ENCODE measurements at places on chromosomes 7 and 10.
A peak's percentile ranks its signal among the peaks of the same experiment; 100 is the strongest.

GRCh38 chr7:79298145-79298760, 155.2 kb downstream of the MAGI2 start:
- H3K27me3 ChIP-seq: peaks cover 1% of the 10 kb centered on the region
- DNase-seq: no peak
- no peaks in the 10 kb centered on the region for H3K4me1 ChIP-seq
- H3K36me3 ChIP-seq: no peaks in the 10 kb centered on the region

GRCh38 chr7:134948736-134949135, 37.6 kb upstream of the AGBL3 start:
- no peak for DNase-seq
- no peak overlapping the region for H3K27ac ChIP-seq
- H3K27me3 ChIP-seq: no peaks in the 10 kb centered on the region
- H3K4me1 ChIP-seq: peaks cover 10% of the 10 kb centered on the region
- H3K36me3 ChIP-seq: no peaks in the 10 kb centered on the region

- no peaks in the 10 kb centered on the region for H3K4me1 ChIP-seq
- no peaks in the 10 kb centered on the region for H3K27me3 ChIP-seq
Observed at GRCh38 chr7:74375726-74376220, 77.9 kb upstream of the GTF2IRD1 start.

GRCh38 chr10:76885816-76886215, 751.8 kb downstream of the KCNMA1 start:
- peaks cover 7% of the 10 kb centered on the region for H3K4me1 ChIP-seq
- H3K4me3 ChIP-seq: no peak overlapping the region
- DNase-seq: no peak
- no peak overlapping the region for H3K27ac ChIP-seq
- H3K36me3 ChIP-seq: no peaks in the 10 kb centered on the region

DNA sequence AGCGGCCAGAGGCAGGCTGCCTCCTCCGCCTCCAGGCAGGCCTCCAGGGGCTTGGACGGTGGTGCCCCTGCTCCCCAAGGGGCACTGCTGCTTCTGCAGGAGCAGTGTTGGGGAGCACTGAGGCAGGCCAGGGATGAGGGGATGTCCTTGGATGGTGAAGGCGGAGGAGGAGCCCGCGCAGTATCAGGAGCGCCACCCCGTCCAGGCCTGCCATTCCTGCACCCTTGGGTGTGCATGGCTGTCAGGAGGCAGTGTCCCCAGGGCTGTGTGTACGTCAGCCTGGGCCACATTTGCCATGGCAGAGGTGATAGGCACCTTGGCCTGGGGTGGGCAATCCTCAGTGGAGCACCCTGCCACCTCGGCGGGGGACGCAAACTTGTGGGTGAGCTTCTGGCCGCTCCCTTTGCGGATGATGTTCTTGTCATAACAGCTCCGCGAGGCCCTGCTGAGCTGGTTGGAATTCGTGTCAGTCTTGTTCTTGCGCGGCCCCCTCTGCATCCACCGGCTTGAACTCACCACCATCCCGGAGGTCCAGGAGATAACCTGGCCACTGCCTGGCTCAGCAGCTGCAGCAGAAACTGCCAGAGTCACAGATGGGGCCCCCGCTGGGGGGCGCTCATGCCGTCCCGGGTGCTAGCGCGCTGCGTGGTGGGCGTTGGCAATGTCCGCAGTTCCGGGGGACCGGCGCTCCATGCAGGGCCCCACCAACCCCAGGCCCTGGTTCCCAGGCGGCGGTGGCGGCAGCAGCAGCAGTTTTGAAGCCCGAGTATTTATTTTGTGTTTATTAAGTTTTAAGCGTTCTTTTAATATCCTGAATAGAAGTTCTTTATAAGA, 182.3 kb upstream of the ADCY1 start:
- H3K4me3 ChIP-seq: no peak overlapping the region
- H3K27me3 ChIP-seq: peaks cover 12% of the 10 kb centered on the region

GRCh38 chr10:100347568-100348195, 649 bp downstream of the SCD start:
- H3K4me3 ChIP-seq: peak overlapping the region; percentile 92
- peaks cover 48% of the 10 kb centered on the region for H3K4me1 ChIP-seq
- H3K36me3 ChIP-seq: peaks cover 19% of the 10 kb centered on the region
- DNase-seq: no peak

- H3K4me1 ChIP-seq: peaks cover 2% of the 10 kb centered on the region
- H3K27ac ChIP-seq: no peak overlapping the region
- H3K36me3 ChIP-seq: no peaks in the 10 kb centered on the region
- H3K27me3 ChIP-seq: peaks cover 45% of the 10 kb centered on the region
Observed at GRCh38 chr7:21256310-21256877, 171.5 kb upstream of the SP4 start.

- no peaks in the 10 kb centered on the region for H3K4me1 ChIP-seq
- no peak overlapping the region for H3K27ac ChIP-seq
- no peaks in the 10 kb centered on the region for H3K27me3 ChIP-seq
- H3K4me3 ChIP-seq: no peak overlapping the region
- DNase-seq: no peak
Observed at GRCh38 chr10:70752571-70752970, 32.6 kb downstream of the TBATA start.

GRCh38 chr7:138952791-138953190, 28.4 kb downstream of the KIAA1549 start:
- H3K27ac ChIP-seq: no peak overlapping the region
- H3K27me3 ChIP-seq: peaks cover 11% of the 10 kb centered on the region
- DNase-seq: no peak
- H3K4me3 ChIP-seq: no peak overlapping the region
- H3K36me3 ChIP-seq: no peaks in the 10 kb centered on the region

DNA sequence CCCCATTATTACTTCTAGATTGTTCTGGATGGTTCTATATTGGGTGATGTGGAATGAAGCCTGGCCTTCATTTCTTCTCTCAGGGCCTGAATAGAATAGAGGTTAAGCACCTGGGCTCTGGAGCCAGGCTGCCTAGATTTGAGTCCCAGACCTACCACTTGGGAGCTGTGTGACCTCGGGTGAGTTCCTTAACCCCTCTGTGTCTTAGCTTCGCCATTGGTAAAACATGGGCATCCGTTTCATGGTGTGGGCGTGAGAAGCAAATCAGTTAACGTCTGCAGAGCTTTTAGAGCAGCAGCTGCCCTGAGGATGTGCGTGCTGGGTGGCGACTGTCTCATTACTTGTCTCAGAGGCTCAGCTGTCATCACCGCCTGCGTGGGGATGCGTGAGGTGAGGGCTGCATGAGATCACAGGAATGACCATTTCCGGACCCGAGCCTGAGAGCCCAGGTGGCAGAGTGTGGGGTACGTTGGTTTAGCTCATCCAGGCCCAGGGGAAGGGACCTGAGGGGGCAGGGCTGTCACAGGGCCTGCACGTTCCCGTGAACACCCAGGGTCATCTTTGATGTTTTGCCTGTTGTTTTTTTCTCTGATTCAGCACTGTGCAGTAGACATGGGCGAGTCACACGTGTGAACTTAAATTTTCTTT, 9.7 kb downstream of the AGAP3 start:
- no peaks in the 10 kb centered on the region for H3K27me3 ChIP-seq
- peaks cover 8% of the 10 kb centered on the region for H3K36me3 ChIP-seq
- DNase-seq: no peak
- no peak overlapping the region for H3K27ac ChIP-seq
- H3K4me1 ChIP-seq: no peaks in the 10 kb centered on the region
- no peak overlapping the region for H3K4me3 ChIP-seq

- H3K36me3 ChIP-seq: no peaks in the 10 kb centered on the region
- peaks cover 1% of the 10 kb centered on the region for H3K27me3 ChIP-seq
- no peak overlapping the region for H3K4me3 ChIP-seq
Observed at GRCh38 chr10:48484911-48485310, 120.0 kb downstream of the ARHGAP22 start.

GRCh38 chr7:44633254-44634186, 27.1 kb downstream of the OGDH start:
- peak; percentile 7 for DNase-seq
- H3K27ac ChIP-seq: peak overlapping the region; percentile 88
- no peaks in the 10 kb centered on the region for H3K27me3 ChIP-seq
- peaks cover 4% of the 10 kb centered on the region for H3K36me3 ChIP-seq

DNA sequence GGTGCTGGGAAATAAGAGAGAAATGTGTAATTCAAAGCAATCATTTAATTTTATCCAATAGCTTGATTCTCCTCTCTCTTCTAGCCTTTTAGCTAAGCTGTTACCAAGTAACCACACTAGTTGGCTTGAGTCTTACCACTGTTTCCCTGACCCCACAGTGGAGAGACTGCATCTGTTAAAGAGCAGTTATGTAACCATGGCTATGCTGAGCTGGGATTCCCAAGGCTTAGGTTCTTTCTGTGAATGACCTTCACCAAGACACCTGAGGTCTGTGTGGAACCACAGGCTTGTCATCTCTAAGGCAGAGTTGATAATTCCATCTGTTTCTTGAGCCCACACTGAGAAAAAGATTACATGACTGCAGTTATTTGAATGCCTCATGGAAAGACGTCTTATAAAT, 47.7 kb upstream of the ATRNL1 start:
- no peak overlapping the region for H3K27ac ChIP-seq
- no peak for DNase-seq
- H3K27me3 ChIP-seq: peaks cover 9% of the 10 kb centered on the region
- H3K4me3 ChIP-seq: no peak overlapping the region

DNA sequence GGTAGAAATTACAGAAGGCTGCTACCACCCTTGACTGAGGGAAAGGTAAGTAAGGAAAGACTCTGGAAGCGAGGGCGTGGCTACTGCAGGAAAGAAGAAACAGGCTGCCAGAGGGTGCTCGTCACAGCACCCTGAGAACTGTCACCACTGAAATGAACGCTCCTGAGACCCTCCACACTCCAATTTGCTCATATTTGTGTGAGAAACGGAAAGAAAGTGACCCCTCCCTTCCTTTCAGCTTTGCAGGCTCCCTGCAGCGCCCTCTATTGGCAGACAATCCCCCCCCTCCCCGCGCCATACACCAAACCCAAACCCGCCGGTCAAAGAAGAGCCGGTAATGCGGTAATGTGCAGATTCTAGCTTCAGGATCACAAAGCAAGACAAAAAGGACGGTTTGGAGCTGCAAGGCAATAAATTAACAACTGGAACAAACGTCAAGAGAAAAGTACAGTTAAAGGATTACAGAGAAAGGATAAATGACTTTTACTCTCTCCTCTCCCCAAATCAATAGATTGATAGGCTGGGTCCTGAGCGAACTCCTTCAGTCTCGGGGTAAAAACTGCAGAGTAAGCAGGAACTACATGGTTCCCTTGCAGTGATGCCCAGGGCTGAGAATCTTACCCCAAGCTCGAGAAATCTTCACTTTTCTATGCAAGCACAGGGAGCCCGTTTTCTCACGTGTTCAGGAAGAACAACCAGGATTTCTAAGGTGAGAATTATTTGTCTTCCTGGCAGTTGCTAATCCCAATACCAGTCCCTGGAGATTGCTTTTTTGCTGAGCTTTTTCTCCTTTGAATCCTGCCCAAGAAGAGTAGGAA, 47.6 kb downstream of the STEAP1B start:
- H3K4me1 ChIP-seq: peaks cover 20% of the 10 kb centered on the region
- peak; percentile 8 for DNase-seq
- peaks cover 32% of the 10 kb centered on the region for H3K27me3 ChIP-seq
- H3K27ac ChIP-seq: no peak overlapping the region
- H3K4me3 ChIP-seq: no peak overlapping the region

GRCh38 chr7:100538348-100538653, 702 bp upstream of the AGFG2 start:
- peaks cover 47% of the 10 kb centered on the region for H3K4me1 ChIP-seq
- H3K27ac ChIP-seq: peak overlapping the region; percentile 96
- no peaks in the 10 kb centered on the region for H3K27me3 ChIP-seq

GRCh38 chr7:40815512-40815911, 680.7 kb downstream of the SUGCT start:
- H3K27me3 ChIP-seq: no peaks in the 10 kb centered on the region
- H3K27ac ChIP-seq: no peak overlapping the region
- DNase-seq: no peak
- no peaks in the 10 kb centered on the region for H3K36me3 ChIP-seq
- peaks cover 11% of the 10 kb centered on the region for H3K4me1 ChIP-seq

DNA sequence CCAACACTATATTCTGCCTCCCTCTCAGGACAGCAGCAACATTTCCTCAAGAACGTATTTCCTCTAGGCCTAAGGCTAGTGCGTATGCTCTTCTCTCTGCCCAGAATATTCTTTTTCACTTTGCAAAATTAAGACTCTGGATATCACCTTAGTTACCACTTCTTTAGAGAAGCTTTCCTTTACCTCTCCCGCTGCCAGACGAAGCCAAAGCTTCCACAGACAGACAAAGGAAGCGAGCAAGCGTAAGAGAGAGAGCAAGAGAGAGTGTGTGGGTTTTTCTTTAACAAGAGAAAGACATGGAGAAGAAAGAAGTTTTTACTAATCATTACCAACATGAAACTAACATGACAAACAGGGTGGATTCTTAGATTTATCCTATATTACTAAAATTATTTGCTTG, 64.1 kb downstream of the P4HA1 start:
- no peak overlapping the region for H3K4me3 ChIP-seq
- no peaks in the 10 kb centered on the region for H3K27me3 ChIP-seq
- H3K36me3 ChIP-seq: peaks cover 23% of the 10 kb centered on the region
- H3K27ac ChIP-seq: peak overlapping the region; percentile 14

- H3K4me3 ChIP-seq: no peak overlapping the region
- peaks cover 5% of the 10 kb centered on the region for H3K4me1 ChIP-seq
- H3K36me3 ChIP-seq: no peaks in the 10 kb centered on the region
- H3K27ac ChIP-seq: no peak overlapping the region
- DNase-seq: no peak
Observed at GRCh38 chr7:20200361-20200760, 16.8 kb downstream of the MACC1 start.

DNA sequence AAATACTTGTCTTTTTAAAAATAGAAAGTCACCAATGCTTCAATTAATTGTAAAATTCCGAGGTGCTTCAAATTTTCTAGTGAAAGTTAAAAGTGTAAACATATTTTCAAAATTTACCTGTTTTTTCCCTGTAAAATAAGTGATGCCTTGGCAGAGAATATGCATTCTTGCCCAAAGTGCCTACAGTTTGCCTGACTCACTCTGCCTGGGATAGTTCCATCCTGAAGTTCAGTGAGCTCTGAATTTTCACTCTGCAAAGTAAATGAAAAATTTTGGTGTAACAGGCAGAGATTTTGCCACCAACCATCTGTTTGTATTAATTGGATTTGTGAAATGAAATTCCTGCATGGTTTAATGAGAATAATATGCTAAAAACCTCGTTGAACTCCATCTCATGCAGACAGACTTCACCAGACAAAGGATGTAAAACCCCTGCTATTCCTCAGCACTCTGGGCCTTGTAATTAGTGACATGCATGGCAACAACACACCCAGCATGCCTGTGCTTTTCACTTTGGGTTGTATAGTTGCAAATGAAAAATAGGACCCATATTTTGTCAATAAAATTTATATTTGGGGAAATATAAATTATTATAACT, 117.4 kb upstream of the GNAI1 start:
- peaks cover 2% of the 10 kb centered on the region for H3K4me1 ChIP-seq
- no peaks in the 10 kb centered on the region for H3K27me3 ChIP-seq
- no peak overlapping the region for H3K27ac ChIP-seq
- H3K4me3 ChIP-seq: no peak overlapping the region

DNA sequence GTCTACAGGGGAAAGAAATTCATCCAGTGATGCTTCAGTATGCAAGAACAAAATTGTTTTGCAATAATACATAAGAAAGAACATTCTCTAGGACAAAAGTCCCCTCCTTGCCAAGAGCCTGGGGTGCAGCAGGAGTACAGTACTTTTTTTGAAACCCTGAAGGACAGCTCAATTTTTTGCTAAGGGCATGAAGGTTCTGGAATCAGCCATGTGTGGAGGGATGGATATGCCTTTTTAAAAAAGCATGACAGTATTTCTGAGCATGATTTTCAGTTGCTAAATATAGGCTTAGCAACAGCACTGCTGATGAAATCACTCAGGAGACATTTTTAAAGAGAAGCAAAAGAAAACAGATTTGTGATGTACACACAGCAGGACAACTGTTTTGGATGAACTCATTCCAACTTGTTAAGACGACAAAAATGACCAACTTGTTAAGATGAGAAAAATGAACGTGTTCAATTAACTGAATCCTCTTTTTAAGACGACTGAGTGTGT, 39.3 kb downstream of the HBP1 start:
- peaks cover 81% of the 10 kb centered on the region for H3K36me3 ChIP-seq
- H3K4me3 ChIP-seq: no peak overlapping the region
- H3K4me1 ChIP-seq: no peaks in the 10 kb centered on the region
- peak overlapping the region; percentile 77 for H3K27ac ChIP-seq
- DNase-seq: no peak
